DMS153 (cell line): ENCODE measurements at places on chromosomes 4 and X.

- DNase-seq = no peak
Measured at GRCh38 chrX:145609951-145610511, 207.6 kb upstream of the SLITRK2 start.

DNA sequence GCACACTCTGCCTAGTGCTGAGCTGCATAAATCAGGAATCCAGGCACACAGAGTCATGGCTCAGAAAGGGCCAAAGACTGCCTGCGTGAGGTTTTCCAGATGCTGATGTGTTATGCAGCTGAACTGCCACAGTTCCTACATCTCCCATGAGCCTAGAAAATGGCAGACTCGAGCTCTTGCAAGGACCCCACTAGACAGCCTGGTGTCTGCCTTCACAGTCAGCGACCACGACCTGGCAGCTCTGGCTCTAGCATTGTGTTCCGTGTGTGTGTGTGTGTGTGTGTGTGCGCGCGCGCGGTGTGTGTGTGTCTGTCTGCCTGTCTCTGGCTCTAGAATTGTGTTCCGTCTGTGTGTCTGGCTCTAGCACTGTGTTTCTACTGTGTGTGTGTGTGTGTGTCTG is 203.6 kb upstream of the AGTR2 start:
- no peak for DNase-seq

DNA sequence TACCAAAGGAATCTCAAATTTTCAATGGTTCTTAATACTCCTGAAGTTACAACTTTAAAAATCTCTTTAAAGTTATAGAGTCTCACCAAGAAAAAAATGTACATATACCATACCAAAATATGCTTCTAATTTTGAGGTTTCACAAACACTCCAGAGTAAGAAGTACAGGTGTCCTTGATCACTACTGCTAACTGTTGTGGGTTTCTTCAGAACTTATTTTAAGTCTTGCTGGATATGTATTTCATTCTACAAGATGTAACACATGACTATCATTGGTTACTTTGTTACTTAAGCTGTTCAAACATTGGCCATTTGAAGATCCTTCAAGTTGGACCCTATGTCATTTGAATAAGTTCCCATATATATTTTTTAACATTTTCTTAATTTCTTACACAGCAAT is 808.0 kb downstream of the PCDH19 start:
- no peak for DNase-seq

GRCh38 chr4:155590796-155591585 is 75.7 kb upstream of the GUCY1A1 start:
- no peak for DNase-seq

- peak; percentile 73 for DNase-seq
Measured at GRCh38 chrX:153924149-153924861, 1.8 kb downstream of the ARHGAP4 start.

- DNase-seq = peak; percentile 9
Measured at GRCh38 chr4:23135792-23136645, 443.3 kb downstream of the GBA3 start.
